ENCODE measurements at places on chromosomes 6 and 20.

DNA sequence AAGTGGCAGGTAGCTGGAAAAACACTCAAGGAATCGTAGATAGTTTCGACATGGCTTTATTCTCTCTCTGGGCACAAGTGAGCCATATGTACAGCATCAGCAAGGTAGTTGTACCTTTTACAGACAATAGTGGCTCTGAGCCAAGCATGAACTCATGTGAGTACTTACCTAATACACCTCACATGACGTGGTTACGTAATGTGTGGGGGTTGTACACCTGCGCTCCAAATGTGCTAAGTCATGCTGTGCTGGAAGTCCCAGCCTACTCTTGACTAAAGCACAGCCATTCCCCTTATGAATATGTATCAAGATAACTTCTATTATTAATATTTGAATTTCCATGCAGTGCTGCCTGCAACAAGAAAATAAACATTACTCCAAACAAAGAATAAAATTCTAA is 78.8 kb upstream of the HMGN3 start:
- DNase-seq = no peak

DNA sequence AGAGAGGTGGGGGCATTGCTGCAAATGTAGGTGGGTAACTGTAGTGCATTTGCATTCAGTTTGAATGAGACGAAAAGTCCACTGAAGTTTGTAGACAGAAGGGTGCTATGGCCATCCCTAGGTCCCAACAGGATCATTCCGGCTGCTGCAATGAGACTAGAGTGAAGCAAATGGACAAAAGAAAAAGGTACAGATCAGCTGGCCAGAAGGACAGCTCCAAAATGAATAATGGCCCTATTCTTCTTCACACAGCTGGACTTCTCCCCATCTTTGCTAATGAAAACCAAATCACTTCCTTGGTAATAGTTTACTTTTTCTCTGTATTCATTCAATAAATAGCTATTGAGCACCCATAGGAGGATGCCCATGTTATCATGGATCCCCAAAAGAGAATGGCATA is 56.4 kb upstream of the TPD52L1 start:
- DNase-seq = no peak

DNA sequence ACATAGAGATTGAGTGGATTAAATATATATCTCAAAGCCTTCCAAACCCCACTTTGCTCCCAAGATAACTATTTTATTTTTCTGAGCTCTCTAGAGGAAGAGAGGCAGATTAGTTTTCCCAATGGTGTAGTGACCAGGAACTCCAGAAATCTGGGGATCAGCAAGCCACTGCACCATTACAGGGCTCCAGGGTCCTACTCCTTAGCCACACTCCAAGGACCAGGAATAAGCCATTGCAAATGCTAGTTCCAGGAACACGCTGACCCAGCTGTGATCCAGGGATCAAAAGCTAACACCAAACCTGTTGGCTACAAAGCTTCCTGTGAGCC is 97.7 kb upstream of the IYD start:
- DNase-seq = no peak

DNA sequence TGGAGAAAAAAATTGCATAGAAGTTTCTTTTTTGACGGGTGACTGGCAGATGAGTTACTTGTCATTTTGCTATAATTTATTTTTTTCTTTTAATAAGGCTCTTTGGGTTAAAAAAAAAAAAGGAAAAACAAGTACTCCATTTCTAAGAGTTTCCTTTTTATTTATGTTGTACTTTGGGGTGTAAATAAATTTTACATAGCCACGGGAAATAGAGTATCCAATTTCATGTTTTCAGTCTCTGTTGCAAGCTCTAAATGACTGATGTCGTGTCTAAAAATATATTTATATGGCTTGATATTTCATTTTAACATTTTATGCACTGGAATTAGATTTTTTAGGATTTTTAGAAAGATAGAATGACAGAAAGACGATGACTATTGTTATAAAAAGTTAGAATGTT is 3.4 kb downstream of the EYA4 start:
- DNase-seq = no peak

GRCh38 chr6:127365874-127366273 is 22.5 kb upstream of the ECHDC1 start:
- no peak for DNase-seq

GRCh38 chr6:11495565-11496145 is 41.9 kb upstream of the TMEM170B start:
- DNase-seq = no peak

DNA sequence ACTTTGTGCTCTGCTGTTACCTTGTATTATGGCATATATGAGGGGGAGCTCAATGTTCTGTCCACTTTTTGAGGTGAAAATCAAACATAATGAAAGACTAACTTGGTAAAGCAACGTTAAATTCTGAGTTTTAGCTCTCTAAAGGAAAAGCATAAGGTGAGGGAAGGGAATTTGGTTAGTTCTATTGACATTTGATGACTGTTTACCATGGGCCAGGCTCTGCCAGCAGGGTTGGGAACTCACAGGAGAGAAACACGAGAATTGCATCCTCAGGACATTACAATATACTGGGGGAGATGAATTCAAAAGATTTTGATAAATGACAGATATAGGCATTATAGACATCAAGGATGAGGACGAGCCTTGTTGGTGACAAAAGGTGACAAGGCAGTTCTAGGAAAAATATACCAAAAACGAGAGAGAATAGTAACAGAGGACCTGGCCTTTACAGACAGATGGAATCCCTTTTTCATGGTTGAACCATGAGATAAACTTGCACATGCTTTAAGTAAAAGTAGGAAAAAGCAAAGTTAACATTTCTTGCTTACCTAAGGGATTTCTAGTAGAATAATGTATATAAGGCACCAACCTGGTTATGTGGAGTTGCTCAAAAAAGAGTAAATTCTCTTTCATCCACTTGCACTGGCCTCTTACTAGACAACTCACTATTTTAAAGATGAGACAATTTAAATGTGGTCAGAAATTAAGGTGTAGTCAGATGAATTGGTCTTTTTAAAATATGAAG is 191.4 kb downstream of the NKAIN2 start:
- DNase-seq = peak; percentile 25

All from right lobe of liver (tissue), 6 donors.